ENCODE measurements at places on chromosomes 3 and 15.

- DNase-seq, result no peak
Measured at GRCh38 chr15:85479071-85479647, 98.8 kb downstream of the AKAP13 start.

DNA sequence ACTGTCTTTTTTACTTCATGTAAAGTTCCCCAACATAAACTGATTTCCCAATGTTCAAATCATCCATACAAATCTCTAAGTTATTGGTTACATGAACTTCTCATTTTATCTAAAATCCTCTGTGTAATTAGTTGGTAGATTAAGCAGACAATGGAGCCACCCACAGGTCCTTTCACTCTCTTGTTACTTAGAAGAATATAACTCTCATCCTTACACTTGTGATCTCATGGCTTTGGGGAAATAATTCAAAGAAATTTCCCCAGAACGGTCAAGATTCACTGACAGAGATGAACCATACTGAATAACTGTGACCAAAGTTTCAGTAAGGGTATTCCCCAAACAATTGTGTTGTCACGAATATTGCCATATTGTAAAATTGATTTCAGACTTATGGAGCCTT, 1102.6 kb upstream of the EPHA6 start:
- DNase-seq, result no peak

DNA sequence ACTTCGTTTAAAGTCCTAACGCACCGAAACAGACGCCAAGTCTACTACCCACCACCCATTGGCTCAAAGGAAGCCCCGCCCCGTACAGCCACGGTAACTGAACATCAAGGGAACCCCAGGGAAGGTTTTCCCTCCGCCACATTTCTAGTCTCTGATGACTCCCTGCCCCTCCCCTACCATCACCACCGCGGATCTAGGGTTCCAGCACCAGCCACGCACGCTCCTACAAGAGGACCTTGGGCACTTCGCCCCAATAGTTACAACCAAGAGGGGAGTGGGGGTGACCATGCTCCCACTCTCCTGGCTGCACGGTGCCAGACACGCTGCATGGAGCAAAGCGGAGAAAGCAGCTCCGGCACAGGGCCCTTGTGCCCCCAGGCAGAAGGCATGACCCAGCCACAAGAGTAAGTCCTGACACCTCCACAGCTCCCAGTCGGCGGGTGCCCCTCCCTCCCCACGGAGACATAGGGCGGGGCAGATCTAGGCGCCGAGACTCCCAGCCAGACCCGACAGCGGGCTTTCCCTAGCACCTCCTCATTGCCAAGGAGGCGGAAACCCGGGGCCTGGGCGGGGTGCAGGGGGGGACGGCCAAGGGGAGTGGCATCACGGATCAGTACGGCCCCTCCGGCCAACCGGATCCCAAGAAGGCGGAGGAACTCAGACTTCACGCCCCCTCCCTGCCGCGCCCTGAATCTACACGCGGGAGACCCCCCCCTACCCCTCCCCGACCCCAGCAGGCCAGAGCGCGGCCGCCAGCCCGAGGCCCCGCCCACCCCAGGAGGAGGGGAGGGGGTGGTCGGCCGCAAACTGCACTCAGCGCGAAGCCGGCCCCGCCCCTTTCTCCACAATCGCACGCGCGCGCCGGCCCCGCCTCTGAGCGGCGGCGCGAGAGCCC, 936 bp downstream of the SIN3A start:
- peak; percentile 94 for DNase-seq

GRCh38 chr15:65198571-65198970, 12.7 kb downstream of the CILP start:
- no peak for DNase-seq

GRCh38 chr15:43081283-43081682, 24.6 kb downstream of the UBR1 start:
- no peak for DNase-seq

DNA sequence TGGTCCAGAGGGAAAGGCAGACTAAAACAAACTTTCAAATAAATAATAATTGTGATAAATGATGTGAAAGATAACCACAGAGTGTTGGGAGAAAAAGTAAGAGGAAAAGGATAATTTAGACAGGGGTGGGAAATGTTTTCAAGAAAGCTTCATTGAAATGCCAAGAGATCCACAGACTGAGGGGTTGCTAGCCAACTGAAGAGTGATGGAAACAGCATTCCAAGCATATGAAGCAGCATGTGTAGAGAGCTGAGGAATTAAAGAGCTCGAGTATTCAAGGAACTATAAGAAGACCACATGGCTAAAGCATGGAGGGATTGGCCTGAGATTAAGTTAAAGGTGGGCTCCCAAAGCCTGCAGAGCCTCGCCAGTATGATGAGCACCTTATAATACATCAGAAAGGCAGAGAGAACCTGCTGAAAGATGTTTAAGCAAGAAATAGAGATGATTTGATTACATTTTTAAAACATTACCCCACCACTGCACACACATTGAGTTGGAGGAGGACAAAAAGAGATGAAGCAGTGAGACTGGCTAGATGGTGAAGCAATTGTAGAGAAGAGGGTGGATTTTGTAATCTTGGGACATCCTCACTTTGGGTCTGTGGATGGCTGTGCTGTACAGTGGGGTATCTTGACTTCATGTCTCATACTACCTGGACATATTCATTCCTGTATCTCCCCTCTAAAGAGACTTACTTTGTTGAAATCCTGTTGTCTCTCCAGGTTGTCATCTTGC, 100.8 kb downstream of the STAC start:
- no peak for DNase-seq

DNA sequence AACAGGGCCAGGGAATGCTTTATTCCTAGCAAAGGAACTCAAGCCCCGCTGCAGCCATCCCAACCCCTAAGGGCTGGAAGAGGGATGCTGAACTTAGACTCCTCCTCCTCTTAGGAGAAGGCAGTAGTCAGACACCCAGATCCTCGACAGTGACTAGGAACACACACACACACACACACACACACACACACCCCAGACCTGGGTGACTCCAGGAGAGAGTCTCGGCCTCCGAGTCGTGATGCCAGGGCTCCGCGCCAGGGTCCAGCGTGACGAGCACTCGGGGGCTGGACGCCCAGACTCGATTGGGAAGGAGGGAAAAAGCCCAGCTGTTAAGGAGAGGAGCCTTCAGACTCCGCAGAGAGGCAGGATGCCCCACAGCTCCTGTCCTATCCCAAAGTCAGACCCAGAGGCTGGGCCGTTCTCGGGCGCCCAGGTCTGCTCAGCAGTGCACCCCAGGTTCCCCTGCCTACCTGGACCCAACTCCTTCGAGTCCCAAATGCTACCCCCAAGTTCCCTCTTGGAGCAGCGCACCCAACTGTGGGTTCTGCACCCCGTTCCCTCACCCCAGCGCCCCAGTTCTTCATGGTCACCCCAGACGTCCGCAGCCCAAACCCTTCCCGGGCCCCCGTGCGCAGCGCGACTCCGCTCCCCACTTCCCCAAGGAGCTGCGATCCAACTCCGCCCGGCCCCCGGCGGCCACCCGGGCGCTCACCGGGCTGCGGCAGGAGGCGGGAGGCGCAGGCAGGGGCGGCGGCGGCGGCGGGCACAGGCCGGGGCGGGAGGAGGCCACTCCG, 421 bp downstream of the BMF start:
- DNase-seq, result no peak

DNA sequence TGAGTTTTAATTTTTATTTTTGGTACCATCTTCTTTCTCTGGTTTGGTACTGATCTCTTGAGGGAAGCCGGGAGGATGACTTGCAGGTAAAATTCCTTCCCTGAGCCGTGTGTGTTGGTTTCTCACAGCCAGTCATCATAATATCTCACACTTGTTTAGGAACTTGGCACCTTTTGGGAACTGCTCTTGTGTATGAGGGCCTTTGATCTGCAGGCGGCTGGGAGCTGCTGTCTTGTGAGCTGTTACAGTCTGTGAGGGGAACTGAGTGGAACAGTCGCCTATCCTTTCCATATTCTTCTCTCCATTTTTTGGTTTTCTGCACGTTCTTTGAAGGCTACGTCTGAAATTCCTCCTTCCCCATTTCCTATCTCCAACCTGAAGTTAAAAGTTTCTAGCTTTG, 75.2 kb downstream of the CACNA2D3 start:
- DNase-seq, result no peak
